Ureter (tissue), 1 donor: ENCODE measurements at places on chromosomes 3 and 15. TPM values are rescaled to one million over a fixed set of nuclear protein-coding genes. Genes with fewer than 3 reads are reported as not detected.

- no peak for DNase-seq
Measured at GRCh38 chr15:58419803-58420524, 11.8 kb upstream of the LIPC start.

DNA sequence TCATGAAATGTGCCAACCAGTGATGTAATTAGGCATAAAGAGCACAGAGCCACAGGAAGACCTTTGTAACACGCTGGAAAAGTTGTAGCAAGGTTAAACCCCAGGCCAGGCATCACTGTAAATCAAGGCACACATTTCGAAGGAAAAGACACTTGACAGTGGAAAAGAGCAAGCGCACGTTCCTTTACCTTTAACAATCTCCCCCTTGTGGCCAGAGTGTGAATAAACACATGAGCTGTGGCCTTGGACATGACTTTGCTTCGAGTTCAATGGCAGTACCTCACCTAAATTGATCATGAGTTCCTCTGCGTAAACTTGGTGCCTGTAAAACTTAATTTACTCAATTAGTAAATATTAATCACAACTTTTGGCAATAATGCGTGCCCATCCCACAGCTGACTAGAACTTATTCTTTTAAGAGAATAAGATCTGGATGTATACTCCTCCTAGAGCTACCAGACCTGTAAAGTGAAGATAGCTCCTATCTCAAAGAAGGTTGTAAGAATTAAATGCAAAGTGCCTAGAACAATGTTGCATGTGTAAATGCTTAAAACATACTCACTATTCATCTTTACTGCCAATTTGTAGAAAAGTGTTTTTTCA, 757.0 kb upstream of the NECTIN3 start:
- peak; percentile 47 for DNase-seq

DNA sequence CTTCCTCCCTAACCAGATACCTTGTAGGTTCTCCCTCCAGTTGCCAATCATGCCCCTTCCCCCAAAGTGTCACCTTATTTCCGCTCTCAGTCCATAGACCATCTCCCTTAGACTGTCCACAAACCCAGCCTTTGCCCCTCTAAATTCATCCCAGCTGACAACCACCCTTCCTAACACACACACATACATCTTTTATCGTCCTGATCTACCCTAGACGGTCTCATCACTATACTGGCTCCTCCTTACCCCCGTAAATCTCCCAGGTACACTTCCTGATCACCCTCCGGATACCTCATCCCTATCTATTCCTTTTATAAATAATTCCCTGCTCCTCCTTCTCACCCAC, 828 bp downstream of the THOC7 start:
- DNase-seq = no peak

GRCh38 chr3:100288288-100288894, 27.6 kb downstream of the TBC1D23 start:
- DNase-seq = no peak

DNA sequence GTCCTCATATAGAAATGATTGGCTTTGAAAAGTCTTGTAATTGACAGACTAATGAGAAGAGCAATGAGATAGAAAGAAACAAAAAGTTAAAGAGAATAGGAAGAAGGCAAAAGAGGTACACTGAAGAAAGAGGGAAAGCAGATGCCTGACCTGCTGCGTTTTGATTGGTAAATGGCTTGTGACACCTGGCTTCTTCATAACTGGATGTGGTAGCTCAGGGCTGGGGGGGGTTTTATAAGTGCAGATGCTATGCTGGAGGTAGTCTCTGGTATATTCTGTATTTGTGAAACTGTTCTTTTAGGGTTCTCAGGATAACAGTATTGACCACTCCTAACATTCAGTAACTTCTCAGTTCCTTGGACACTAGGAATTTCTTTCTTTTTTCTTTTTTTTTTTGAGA, 1.4 kb downstream of the STARD9 start:
- DNase-seq = no peak

DNA sequence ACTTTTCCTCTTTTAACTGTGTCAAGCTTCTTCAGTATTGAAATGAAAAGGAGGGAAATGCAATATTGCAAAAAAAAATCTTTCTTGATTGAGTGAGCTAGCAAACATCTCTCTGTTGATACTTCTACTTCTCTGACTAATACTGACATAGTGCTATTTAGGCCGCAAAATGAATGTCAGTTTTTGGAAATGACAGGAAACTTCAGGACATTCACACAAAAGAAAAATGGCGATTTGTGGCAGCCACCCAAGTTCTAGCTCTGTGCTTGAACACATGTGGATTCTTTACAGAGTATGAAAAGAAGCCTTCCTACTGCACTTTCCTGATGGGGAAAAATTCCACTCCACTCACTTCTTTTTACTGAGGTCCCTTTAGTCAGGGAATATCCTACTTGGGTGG, 486.8 kb upstream of the ALCAM start:
- DNase-seq = no peak

- DNase-seq = no peak
Measured at GRCh38 chr3:31753050-31753425, 220.3 kb downstream of the STT3B start.

- no peak for DNase-seq
Measured at GRCh38 chr3:154105218-154105975, 15.8 kb upstream of the ARHGEF26 start.

GRCh38 chr15:45429941-45430792, 51.8 kb upstream of the GATM start:
- DNase-seq = peak; percentile 67

- DNase-seq = no peak
Measured at GRCh38 chr3:32644380-32644779, 40.6 kb upstream of the CNOT10 start.

- DNase-seq = no peak
Measured at GRCh38 chr15:63513271-63513670, 8.9 kb downstream of the USP3 start.

DNA sequence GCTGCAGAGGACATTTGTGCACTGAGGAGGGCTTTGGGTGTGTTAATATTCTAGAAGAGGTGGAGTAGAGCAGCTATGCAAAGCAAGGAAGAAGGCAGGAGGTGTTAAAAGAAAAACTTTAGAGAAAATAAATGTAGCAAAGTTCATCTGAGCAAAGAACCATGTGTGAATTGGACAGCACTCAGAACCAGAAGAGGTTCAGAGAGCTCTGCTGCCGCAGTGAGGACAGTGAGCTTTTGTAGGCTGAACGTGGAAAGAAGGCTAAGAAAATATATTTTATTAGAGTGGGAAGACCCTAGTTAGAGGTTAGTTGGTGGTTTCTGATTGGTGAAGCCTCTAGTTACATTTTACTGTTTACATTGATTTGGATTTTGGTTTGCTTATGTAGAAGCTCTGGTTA, 50.7 kb downstream of the ST6GAL1 start:
- no peak for DNase-seq

- no peak for DNase-seq
Measured at GRCh38 chr15:71052356-71052755, 62.9 kb upstream of the THSD4 start.

GRCh38 chr3:52688266-52688665, 2.4 kb downstream of the GNL3 start:
- DNase-seq = no peak

GRCh38 chr3:45746777-45747622, 49.3 kb downstream of the SLC6A20 start:
- DNase-seq = no peak

DNA sequence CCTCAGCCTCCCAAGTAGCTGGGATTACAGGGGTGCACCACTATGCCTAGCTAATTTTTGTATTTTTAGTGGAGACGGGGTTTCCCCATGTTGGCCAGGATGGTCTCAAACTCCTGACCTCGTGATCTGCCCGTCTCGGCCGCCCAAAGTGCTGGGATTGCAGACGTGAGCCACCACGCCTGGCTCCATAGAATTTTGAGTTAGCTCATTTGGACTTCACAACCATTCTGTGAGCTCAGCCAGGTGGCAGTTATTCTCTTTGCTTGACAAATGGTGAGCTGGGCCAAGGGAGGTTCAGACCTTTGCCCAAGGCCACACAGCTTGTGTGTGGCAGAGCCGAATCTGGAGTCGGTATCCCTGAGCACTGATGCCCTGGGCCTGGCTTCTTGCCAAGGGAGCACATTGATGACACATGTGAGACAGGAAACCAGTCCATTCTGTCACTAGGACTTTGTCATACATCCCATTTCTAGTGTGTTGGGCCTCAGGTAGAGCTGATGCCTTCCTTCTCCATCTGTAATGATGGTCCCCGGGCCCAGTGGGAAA, 17.6 kb downstream of the PODXL2 start:
- DNase-seq = no peak

DNA sequence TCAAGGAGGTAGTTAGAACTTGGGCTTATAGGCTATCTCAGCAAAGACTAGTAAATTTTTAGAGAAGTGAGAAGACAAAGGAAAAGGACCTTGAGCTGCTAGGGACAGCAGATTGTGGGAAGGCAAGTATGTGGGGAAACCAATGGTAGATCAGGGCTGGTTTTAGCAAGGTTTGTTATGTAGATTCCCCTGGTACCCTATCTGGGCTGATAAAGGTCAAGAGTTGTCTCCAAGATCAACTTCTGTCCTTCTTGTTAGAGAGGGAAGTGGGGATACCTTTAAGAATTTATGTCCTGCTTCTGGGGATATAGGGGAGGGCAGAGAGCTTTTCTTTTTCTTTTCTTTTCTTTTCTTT, 28.9 kb downstream of the KAT2B start:
- no peak for DNase-seq

GRCh38 chr15:65303687-65304380, 643 bp upstream of the RNU5B-1 start:
- peak; percentile 70 for DNase-seq

- DNase-seq = no peak
Measured at GRCh38 chr3:118245312-118245711, 789.3 kb downstream of the IGSF11 start.

GRCh38 chr15:46523701-46524100, 888.9 kb downstream of the SQOR start:
- no peak for DNase-seq

DNA sequence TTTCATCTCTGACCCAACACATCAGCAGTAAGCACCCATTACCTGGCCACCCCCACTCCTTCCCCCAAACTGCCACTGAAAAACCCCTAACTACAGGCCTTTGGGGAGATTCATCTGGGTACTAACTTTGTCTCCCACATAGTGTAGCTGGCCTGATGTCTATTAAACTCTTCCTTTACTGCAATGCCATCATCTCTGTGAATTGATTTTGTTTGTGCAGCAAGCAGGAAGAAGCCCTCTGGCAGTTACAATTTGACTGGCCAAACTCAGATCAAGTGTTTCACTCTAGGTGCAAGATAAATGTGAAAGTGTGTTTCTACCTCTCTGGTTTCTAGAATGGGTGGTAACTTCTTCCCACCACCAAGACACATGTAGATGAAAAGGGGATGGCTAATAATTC, 26.7 kb upstream of the OR5K4 start:
- no peak for DNase-seq

DNA sequence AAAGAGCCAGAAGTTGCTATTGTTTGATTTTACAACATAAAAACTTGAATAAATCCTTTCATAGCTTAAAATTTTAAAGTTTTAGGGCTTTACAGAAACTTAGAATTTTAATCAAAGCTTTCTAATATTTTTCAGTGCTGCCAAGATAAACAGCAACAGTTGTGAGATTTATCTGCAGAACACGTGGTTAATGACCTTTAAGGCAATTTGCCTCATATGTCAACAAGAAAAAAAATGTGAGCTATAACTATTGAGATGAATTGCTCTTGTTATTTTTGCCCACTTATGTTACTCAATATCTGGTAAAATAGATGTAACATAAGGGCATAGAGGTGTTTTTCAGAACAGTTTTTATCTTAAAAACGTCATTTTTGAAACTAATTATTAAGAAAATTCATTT, 96.7 kb upstream of the NECTIN3 start:
- DNase-seq = no peak

GRCh38 chr3:67030785-67031740, 33.0 kb downstream of the KBTBD8 start:
- no peak for DNase-seq

DNA sequence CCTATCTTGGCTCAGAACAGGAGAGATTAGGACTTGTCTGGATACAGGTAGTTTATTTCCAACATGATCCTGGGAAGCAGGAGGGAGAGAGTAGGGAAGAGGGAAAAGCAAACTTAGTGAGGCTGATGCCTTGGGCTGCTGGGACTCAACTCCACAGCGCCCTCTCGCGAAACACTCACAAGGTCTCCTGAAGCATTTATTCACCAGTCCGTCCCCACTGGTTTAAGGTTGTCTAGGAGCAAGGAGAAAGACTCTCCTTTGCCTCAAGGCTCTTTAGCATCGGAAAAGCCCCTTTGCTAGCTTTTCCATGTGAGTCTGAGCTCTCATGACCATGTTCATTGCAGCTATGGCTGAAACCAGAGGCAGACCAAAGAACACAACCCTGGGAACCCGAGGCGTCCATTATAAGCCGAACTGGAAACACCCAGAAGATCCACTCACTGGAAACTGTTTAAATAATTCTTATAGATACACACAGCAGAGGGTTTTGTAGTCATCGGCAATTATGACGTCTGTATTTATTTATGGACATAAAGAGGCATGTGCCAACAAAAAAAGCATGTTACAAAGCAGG, 244.5 kb downstream of the CD47 start:
- DNase-seq = peak; percentile 63

GRCh38 chr15:40695469-40695890, 506 bp downstream of the RAD51 start:
- DNase-seq = no peak

DNA sequence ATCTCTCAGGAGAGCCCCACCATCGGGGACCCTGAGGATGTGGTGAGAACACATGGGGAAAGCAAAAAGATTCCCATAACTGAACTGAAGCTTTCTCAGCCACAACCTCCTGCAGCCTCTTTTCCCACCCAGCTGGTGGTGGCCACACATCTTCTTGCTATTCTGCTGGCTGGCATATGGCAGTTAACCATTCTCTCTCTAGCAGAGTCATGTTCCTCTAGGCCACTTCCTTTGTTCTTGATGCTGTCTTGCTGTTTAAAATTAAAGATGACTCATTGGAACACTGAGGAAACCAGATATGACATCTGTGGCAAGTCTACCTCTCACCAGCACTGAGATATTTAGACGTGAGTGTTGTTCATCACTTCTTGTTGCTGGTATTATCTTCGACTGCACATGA, 180.3 kb upstream of the ROBO2 start:
- DNase-seq = no peak

The CHRNA7 gene
- 8.3 TPM for total RNA-seq

The TOMM70 gene
- total RNA-seq = 57.4 TPM

The SUSD5 gene
- total RNA-seq = 2.1 TPM

The ITPKA gene
- 0.29 TPM for total RNA-seq

The PRC1 gene
- total RNA-seq = 7.8 TPM

The CA12 gene
- total RNA-seq = 114 TPM

The SEMA7A gene
- 2.2 TPM for total RNA-seq

The CHRNA3 gene
- not detected for total RNA-seq

The UQCC5 gene
- 27.2 TPM for total RNA-seq

The SNX4 gene
- 31.0 TPM for total RNA-seq

The IMPG2 gene
- total RNA-seq = 0.31 TPM

The IGF2BP2 gene
- 5.5 TPM for total RNA-seq

The RHO gene
- not detected for total RNA-seq

The GOLGA6D gene
- total RNA-seq = not detected
